ENCODE measurements at places on chromosomes 7 and 10.
A peak's percentile ranks its signal among the peaks of the same experiment; 100 is the strongest.

- peak; percentile 95 for DNase-seq
Observed at GRCh38 chr10:72171175-72171630, 44.6 kb upstream of the ANAPC16 start.

- DNase-seq: peak; percentile 21
Observed at GRCh38 chr10:7410862-7411670, at the start of gene SFMBT2. Gene SFMBT2, minus strand, starts transcription at chr10:7411034. Its CDS starts 29,136 bp downstream, at chr10:7381898.

GRCh38 chr10:30940256-30940655, 91.4 kb downstream of the ZNF438 start:
- peak; percentile 27 for DNase-seq

- no peak for DNase-seq
Observed at GRCh38 chr10:117133273-117134055, 4.6 kb downstream of the VAX1 start.

DNA sequence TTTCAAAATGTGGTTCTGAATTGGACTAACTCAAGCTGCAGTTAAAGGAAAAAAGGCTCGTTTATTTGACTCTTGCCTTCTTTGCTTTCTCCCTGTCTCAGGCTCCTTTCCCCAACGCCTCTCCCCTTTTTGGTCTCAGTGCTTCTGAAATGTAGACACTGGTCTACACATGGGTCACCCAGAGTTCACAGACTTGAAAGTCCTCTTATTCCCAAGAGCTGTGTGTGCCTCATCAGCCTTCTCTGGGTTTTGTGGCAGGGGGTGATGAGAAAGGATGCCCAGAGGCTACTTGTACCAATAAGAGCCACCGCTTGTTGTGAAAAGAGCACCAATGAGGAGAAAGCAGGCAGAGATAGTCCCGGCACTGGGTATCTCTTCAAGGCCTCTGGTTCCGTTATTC, 125.7 kb downstream of the BICC1 start:
- no peak for DNase-seq

- DNase-seq: no peak
Observed at GRCh38 chr7:117841611-117842010, 31.6 kb downstream of the CTTNBP2 start.

DNA sequence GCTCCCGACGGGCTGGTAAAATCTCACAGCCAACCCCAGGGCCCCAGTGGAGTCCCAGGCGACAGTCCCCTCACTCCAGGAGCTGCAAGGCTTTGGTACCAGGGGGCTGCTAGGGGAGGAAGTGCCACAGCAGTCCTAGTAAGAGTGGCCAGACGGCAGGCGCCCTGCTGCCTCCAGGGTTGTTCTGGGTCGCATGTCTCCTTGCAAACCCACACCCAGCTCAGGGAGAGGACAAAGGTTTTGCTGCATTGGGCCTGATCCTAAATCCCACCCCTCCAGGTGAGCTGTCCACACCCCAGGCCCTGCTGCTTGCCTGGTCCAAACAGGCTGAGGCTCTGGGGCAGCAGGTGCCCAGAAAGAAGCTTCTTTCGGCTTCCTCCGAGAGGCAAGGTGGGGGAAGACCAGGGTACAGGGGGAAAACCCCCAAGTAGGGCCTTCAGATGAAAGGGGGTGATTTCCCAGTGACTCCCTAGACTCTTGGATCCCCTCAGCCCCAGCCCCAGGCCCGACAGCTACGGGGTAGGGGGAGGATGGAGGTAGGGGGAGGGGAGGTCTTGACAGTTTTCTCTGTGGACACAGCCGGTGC, 4.2 kb upstream of the KCP start:
- no peak for DNase-seq

DNA sequence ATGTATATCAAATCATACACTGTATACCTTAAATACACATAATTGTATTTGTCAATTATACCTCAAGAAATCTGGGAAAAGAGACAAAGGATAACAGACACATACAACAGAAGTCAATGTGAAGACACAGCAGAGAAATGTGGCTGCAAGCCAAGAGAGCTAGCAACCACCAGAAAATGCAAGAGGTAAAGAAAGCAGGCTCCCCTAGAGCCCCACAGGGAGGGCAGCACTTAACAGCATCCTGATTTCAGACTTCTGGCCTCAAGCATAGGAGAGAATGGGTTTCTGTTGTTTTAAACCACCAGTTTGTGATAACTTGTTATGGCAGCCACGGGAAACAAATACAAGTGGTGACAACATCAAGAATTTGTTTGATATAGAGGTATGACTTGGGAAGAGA, 1197.2 kb downstream of the SORCS1 start:
- DNase-seq: no peak

DNA sequence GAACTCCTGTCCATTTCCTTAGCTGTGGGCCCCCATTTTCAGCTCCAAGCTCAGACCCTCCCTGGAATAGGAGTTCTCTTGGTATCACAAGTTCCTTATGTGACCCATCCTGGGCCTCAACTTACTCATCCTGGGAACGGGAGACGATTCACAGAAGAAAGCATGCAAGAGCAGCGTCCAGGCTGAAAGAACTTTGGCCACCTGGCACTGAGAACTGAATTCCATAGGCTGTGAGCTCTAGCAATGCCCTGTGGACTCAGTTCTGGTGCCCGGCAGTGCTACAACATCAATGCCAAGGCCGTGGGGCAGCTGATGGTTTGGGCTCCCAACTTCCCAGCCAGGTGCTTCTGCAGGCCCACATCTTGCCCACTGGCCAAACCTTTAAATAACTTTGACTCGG, 3.9 kb upstream of the CUEDC2 start:
- no peak for DNase-seq

DNA sequence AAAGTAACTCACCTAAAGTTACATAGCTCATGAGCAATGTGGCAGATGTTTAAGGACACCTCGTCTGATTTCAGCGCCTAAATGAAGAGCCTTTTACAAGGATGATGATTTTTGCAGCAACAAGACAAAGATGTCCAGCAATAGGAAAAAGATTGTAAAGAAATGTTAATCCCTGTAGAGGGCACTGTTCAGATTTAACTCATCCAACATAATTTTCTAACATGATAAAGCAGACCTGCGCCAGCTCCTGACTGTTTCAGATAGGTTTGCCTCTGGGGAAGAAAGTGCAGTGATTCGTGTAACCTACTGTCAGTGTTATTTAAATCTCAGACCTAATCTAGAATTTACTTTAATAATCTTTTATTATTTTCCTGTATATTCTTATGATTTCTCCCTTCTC, 595.2 kb downstream of the AUTS2 start:
- DNase-seq: peak; percentile 61

DNA sequence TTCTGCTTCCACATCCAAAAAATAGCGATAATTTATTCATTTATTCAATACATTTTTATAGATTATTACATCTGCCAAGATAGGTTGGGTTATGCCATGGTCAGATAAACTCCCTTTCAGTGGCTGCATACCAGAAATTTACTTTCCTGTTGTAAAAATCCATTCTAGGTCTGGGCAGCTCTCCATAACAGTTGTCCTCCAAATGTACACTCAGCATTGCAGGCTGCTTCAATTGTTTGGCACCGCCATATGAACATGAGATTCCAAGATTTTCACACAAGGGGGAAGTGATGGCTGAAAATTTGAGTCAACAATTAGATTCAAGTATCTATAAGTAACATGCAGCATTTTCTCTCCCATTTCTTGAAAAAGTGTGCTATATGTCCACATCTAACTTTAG, 568.7 kb downstream of the ETV1 start:
- DNase-seq: no peak

All from bronchial epithelial cell (primary cell).